ENCODE measurements at places on chromosomes 5 and 9.

GRCh38 chr9:130177898-130178805 lies 5.9 kb downstream of the NCS1 start:
- DNase-seq, result no peak

- no peak for DNase-seq
Measured at GRCh38 chr5:107282061-107282460, 388.7 kb downstream of the EFNA5 start.

DNA sequence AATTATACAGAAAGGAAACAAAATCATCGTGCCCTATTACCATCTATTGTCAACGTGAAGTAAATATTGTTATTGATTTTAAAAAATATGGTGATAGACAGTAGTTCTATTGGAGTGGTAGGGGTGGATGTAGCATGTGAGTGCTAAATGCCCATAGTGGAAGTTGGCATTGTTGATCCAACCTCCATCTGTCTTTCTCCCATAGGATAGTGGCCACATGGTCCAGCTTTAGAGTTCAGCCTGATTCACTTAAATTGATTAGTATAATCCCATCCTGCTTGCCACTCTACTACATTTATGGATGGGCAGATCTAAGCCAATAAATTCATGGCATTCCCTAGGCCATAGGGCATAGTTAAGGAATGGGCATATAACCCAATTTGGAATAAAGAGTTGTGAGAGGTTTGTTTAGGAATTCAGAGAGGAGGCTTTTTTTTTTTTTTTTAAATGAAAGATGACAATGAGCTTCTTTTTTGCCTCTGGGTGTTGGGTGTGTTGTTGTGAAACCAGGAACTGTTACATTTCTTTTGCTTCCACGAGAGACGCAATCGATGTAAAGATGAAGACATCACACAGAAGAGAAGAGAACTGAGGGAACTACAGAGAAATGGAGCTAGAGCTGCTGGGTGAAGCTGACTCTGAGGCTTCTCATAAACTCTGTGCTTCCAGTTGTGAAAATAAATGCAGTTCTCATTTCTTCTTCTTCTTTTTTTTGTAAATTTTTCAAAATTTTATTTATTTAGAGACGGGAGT lies 12.5 kb upstream of the CHD1 start:
- no peak for DNase-seq

DNA sequence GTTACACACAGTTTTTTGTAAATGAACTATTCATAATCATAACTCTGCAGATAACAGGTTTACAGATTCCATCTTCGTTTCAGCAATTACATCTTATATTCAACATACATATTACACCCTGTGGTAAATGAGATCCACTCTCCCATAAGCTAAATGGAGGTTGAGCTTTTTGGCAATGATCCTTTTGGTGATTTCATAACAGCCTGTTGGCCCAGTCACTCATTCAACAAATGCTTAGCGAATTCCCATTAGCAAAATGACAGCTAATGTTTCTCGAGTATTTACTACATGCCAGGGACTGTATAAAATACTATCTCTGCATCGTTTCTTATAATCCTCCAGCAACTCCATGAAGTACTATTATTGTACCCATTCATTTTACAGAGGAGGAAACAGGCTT lies 25.4 kb upstream of the AGXT2 start:
- no peak for DNase-seq

DNA sequence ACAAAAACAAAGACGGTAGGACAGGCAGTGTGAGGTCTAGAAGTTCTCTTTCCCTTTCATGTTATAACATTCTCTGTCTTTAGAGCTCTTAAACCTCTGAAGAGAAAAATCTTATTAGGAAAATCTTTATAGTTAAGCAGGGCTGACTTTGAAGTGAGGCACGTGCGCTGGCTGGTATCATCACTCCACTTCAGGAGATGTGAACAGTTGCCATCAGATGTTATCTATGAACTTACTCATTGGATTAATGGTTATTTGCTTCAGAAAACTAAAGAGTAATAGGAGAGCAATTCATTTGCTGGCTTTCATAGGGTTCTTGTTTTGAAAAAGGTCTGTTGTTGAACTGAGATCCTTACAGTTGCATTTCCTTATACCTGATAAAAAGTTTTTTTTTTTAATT lies 25.7 kb downstream of the LRRTM2 start:
- no peak for DNase-seq

DNA sequence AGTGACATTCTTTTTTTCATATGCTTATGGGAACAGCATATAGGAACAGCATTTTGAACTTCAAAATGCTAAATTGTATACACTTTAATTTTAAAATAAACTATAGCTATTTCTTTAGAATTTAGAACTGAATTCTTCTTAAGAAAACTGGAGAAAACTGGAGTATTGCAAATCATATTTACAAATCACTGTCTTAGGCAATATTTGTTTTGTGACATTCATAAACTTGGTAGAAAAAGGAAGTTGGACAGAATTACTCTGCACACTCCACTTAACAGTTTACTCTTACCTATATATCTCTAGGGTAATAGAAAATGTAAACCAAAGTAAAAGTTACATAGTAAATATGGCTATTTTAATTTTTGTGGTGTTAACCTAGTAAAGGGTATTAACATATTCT lies 3.1 kb downstream of the DMRTA1 start:
- no peak for DNase-seq

- no peak for DNase-seq
Measured at GRCh38 chr5:18195910-18196309, 561.6 kb downstream of the TAF11L14 start.

GRCh38 chr9:14869671-14870070 lies 40.6 kb downstream of the FREM1 start:
- no peak for DNase-seq

GRCh38 chr5:29548262-29548661 lies 1645.2 kb upstream of the CDH6 start:
- no peak for DNase-seq

DNA sequence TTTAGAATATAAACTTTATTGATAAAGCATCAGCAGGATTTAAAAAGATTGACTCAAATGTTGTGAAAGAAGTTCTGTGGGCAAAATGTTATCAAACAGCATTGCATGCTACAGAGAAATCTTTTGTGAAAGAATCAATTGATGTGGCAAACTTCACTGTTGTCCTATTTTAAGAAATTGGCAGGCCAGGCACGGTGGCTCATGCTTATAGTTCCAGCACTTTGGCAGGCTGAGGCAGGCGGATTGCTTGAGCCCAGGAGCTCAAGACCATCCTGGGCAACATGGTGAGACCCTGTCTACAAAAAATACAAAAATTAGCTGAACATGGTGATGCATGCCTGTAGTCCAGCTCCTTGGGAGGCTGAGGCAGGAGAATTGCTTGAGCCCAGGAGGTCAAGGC lies 17.4 kb downstream of the ZBTB43 start:
- no peak for DNase-seq

DNA sequence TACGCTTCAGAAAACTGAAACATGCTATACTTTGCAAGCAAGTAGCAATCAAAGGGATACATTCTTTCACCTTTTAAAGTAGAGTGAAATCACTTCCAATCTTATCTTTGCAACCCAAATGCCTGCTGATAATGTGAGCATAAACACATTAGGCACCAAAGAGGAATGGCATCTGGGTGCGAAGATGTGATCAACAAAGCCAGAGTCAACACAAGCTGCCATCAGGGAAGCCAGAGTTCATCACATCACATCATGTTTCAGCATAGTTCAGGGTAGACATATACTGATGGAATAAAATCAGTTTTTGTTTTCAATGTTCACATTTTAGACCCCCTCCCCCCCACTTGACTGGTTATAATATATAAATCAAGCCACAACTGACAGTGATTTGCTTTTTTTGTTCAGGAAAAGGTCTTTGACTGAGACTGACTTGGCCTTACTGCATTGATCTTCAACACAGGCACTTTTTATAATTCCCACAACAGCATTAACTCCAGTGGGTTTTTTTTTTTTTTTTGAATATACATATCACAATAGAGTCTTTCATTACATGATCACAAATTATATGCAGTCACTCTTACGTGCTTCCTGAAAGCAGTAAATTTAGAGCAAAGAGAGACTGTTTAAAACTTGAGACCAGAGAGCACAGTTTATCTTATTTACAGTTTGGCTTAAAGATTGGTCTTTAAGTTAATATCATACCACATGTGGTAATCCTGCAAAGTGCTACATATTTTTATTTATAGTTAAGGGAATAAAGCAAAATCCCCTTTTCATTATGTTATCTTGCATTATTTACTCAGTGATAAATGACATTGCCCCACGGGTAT lies 20.3 kb downstream of the AOPEP start:
- DNase-seq, result no peak

DNA sequence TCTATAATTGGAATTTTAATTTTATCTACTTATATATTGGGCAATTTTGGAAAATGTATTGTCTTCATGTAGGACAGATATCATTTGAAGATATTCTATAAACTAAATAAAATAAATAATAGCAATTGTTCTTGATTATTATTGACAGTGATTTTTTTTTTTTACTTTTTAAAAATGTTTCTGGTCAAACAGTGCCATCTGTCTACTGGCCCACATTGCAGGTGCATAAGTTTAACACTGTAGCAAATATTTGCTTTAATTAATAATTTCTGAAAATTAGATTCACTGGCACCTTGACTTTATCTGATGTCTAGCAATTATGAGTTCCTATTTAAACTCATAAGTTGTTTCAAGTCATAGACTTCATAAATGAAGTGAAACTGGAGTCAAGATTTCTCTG lies 41.1 kb upstream of the ISOC1 start:
- DNase-seq, result no peak

DNA sequence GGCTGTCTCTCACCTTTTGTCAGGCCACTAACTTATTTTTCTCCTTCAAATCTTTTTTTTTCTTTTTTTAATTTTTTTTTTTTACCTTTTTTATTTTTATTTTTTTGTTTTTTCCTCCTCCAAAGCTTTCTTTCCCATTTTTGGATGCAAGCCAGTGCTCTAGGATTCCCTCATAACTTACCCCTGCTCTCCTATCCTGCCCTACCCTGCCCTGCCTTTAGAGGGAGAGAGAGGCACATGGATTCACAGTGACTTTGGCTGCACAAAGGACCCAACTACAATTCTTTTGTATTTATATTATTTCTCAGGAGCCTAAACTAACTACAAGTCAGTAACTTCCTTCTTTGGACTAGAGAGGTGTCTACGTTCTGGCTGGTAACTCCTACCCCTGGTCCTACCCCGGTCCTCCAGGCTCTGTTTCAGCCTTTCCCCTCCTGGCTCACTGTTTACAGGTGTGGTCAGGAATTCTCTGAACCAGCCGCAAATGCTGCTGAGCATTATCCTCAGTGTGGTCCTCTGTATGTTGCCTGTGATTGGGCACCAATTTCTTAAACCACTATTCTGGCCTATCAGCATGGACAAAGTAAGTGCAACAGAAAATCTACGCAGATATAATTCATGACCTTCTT lies 8.4 kb upstream of the RUSC2 start:
- DNase-seq, result no peak

- no peak for DNase-seq
Measured at GRCh38 chr5:178240766-178241165, 8.2 kb upstream of the PHYKPL start.

DNA sequence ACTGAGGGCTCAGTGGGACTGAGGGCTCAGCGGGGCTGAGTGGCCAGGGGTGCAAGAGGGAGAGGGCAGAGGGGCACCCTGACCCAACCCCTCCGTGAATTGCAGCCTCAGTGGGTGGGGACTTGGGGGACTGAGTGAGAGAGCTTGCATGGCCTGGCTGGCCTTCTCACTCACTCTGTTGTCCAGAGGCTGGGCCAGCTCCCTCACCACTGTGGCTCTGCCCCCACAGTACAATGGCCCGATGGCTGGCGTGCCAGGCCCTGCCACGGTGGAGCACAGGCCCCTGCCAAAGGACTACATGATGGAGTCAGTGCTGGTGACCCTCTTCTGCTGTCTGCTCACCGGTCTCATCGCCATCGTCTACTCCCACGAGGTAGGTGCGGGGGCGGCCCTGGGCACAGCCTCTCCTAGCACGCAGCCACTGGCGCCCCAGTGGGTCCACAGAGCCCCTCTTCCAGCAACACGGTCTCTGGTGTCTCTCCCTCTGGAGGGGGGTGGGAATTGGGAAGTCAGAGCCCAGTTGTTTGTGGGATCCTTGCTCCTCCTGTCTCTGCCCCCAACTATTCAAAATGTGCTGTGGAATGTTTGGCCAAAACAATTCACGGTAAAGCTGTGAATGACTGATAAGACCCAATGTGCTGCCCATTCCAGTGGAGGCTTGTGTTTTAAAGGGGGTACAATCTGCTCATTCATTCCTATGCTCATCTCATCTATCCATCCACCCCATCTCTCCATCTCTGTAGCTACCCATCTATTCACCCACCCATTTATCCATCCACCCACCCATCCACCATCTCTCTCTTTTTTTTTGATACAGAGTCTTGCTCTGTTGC lies 10.7 kb downstream of the PRRT1B start:
- no peak for DNase-seq

GRCh38 chr5:160287378-160288051 lies 24.8 kb downstream of the CCNJL start:
- DNase-seq, result no peak

DNA sequence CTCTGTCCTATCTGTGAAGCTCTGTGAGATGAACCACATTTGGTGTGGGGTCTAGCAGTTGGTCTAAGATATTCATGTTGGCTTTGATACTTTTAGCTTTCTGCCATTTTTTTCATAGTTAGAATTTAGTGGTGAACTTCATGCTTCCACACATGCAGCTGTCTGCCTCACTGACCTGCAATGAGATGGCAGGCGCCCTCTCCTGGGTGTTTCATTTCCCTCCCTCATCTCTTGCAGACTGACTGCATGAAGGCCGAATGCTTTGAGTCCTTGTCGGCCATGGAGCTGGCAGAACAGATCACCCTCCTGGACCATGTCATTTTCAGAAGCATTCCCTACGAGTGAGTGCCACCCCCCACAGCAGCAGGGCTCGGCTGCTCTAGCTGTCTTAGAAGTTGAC lies 26.1 kb upstream of the CKMT2 start:
- no peak for DNase-seq

- DNase-seq, result no peak
Measured at GRCh38 chr9:94611638-94612068, 18.0 kb upstream of the FBP2 start.

DNA sequence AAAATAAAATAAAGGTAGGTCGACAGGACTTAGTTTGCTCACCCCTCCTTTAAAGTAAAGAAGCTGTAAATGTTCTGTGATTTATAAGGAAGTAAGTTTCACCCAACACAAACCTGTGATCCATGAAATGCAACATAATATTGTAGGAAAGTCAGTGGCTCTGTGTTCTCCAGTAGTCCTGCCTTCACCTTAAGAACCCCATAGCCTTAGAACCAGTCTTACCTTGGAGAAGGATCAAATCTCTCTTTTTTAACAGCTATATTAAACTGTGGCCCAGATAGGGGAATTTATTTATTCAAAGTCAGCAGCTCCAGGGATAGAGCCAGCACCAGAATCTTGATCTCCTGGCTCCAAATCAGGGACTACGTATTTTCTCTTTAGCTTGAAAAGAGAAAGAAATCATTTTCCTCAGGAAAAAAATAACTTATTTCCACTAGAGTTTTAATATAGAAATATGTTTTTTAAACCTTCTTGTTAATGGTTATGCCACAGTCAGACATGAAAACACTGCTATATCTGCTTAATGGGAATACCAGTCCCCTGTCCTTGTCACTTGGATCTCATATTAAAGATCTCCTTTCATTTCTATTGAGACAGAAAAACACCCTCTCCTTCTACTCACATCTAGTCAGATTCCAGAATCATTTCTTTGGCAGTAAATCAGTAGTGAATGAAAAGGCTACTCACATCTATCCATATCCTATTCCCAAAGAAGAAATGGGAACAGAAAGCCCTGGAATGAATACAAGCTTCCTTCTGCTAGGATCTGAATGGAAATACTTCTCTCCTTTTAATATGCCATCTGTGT lies 269.2 kb upstream of the TNC start:
- DNase-seq, result no peak

GRCh38 chr5:40679913-40680681 lies at the start of gene PTGER4:
PTGER4 (plus strand) TSS chr5:40679915; CDS start chr5:40680994, 1,079 bp downstream.
- DNase-seq, result no peak
